Activated CD4-positive, CD25-positive, alpha-beta regulatory T cell (primary cell): ENCODE measurements at places on chromosomes 7 and 10.

- DNase-seq = no peak
Observed at GRCh38 chr7:141550386-141551093, 670 bp upstream of the AGK start.

DNA sequence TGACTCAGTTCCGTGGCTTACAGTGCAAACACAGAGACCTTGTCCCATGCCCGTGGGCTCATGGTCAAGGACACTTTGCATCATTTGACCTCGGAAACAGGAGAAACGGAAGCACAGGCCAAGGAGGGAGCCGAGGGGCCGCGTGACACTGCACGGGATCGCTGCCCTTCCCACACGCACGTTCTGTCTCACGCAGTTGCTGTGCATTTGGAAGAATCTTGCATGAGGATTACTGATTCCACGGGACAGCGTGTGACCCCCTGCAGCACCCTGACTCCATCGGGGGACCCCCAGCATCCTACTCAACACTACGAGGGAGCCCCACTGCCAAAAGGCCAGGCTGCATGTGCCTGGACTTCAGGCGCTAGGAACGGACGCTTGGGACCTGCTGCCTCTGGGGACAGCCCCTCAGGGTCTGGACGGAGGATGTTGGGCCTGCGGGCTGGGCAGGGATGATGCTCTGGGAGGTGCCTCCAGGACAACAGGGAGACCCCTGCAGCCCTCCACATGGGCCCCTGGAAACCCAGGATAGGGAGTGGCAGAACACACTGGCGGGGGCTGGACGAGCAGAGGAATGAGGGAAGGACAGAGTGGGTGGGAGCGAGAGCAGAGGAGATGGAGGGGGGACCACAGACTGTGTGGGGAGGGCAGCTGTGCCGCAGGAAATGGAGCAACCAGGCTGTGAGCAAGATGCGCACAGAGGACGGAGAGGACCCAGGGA lies 222.2 kb downstream of the DNAJB6 start:
- no peak for DNase-seq

- DNase-seq = no peak
Observed at GRCh38 chr7:97770850-97771249, 39.0 kb downstream of the TAC1 start.

DNA sequence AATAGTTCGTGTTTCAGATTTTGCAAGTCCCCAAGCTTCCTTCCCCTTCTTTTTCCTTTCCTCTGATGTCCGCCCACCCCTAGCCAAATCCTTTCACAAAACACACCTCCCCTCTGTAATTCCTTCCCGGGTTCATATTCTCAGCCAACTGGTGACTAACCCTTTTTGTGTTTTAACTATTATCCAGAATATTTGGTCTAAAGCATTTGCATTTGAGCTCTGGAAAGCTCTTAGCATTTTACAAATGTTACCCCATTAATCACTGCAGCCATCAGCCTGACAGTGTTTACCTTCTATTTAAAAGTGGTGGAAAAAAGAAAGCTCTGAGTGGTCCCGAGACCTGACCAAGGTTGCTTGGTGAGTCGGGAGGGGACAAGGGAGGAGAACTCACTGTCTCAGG lies 139.0 kb downstream of the CREB5 start:
- no peak for DNase-seq

- DNase-seq = no peak
Observed at GRCh38 chr7:39674406-39674805, 51.0 kb downstream of the RALA start.

- DNase-seq = no peak
Observed at GRCh38 chr7:142012825-142013511, 17.3 kb downstream of the MGAM start.

DNA sequence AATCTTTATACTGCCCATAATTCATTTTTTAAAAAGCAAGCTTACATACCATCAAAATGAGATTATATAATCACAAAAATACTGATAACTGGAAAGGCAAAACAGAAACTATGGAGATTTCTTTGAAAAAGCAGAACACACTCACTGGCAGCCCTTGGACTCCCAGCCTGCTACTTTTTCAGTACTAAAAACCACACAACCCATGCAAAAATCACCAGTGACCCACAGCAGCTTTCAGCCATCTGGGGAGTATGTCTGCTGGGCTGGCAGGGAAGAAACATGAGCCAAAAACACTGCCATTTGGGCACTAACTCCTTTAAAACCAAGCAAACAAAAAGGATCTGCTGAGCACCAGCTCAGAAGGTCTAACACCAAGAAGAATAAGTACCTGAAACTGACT lies 80.0 kb upstream of the DDC start:
- no peak for DNase-seq

DNA sequence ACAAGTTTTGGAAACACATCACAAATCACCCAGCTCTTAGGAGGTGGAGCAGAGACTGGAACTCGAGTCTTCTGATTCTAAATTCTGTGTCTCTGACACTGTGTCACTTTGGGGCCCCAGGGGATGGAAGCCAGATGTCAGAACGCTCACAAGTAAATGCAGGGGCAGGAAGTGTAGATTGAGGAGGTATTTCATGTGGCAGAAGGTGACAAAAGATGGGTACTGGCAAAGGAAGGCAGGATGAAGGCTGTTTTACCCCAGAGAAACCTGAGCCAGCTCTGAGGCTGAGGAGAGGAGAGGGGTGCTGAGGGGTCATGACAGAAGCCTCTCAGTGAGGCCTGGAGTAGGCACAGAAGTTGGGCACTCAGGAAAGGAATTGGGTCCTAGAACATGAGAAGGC lies 6.0 kb upstream of the PURB start:
- DNase-seq = no peak

- no peak for DNase-seq
Observed at GRCh38 chr7:12961910-12962480, 274.6 kb downstream of the ARL4A start.

GRCh38 chr10:91944880-91945630 lies 21.5 kb downstream of the BTAF1 start:
- no peak for DNase-seq

GRCh38 chr10:114821915-114822443 lies 399 bp downstream of the FHIP2A start:
- peak; percentile 53 for DNase-seq

- DNase-seq = no peak
Observed at GRCh38 chr10:35561715-35562114, 43.4 kb upstream of the GJD4 start.

DNA sequence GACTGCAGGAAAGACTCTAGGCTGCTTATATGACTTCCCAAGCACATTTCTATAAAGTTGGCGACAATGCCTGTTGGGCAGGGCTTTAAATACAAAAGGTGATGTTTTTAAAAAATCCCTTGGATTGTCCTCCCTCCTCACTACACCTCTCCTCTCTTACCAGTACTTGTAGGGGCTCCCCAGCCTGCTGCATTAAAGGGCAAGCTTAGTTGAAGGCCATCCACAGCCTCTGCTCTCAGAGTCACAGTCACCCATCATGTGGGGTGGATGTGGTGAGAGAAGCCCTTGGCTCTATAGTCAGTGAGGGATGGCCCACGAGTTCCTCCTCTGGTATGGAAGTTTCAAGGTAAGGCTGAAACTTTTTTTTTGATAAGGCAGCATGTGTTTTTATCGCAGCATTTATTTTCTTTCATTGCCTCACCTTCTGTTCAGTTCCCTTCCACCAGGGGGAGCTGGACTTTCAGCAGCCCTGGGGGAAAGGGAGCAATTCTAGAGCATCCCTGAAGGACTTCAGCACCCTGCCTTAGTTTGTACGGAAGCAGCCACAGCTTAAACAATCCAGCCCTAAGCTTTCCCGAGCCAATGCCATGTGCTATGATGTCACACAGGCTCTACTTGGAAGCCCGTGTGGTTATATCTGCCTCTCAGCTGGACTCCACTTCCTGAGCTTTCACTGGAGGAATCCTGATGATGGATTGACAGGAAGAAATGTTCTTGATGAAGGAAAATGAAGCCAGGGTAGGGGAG lies 131.9 kb downstream of the CALCR start:
- DNase-seq = no peak

GRCh38 chr7:143043391-143043790 lies 8.8 kb upstream of the OR6V1 start:
- no peak for DNase-seq

- no peak for DNase-seq
Observed at GRCh38 chr7:70094831-70095230, 496.6 kb downstream of the AUTS2 start.

DNA sequence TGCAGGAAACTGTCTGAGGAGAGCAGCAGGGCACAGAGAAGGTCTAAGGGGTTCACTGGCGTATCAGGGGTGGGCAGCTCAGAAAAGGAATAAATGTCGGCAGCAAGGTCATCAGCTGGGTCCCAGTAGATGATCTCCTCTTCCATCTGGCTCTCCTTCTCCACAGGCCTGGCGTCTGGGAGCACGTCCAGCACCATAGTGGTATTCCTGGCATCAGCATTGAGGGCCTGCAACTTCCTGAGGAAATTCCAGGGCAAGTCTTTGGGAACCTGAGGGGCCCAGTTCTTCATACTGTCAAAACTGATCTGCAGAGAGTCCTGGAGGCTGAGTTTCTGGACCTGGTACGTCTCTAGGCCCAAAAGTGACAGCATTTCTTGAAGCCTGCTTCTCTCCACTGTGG lies 9.6 kb upstream of the MRPS24 start:
- no peak for DNase-seq

GRCh38 chr7:121562259-121562658 lies 166.2 kb upstream of the FAM3C start:
- DNase-seq = no peak

GRCh38 chr10:131092876-131093275 lies 218.6 kb downstream of the TCERG1L start:
- DNase-seq = no peak

GRCh38 chr10:131810036-131810804 lies 90.6 kb upstream of the PPP2R2D start:
- no peak for DNase-seq

- no peak for DNase-seq
Observed at GRCh38 chr7:44307301-44307900, 18.0 kb downstream of the CAMK2B start.

- no peak for DNase-seq
Observed at GRCh38 chr7:22969010-22969431, 44.9 kb downstream of the HYCC1 start.

DNA sequence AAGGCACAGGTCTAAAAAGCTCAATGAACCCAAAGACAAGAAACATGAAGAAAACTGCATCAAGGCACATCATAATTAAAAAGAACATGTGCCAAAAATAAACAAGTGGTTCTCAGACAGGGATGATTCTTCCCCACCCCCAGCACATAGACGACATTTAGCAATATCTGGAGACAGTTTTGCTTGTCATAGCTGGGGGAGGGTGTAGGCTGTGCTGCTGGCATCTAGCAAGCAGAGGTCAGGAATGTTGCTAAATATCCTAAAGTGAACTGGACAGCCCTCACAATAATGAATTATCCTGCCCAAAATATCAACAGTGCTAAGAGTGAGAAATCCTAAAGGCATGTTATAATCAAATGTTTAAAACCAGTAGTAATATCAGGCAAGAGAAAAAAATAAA lies 122.6 kb downstream of the MICU1 start:
- DNase-seq = no peak

GRCh38 chr7:39383136-39383535 lies 183.1 kb upstream of the YAE1 start:
- no peak for DNase-seq

- no peak for DNase-seq
Observed at GRCh38 chr10:124174673-124175645, 81.6 kb upstream of the CHST15 start.

DNA sequence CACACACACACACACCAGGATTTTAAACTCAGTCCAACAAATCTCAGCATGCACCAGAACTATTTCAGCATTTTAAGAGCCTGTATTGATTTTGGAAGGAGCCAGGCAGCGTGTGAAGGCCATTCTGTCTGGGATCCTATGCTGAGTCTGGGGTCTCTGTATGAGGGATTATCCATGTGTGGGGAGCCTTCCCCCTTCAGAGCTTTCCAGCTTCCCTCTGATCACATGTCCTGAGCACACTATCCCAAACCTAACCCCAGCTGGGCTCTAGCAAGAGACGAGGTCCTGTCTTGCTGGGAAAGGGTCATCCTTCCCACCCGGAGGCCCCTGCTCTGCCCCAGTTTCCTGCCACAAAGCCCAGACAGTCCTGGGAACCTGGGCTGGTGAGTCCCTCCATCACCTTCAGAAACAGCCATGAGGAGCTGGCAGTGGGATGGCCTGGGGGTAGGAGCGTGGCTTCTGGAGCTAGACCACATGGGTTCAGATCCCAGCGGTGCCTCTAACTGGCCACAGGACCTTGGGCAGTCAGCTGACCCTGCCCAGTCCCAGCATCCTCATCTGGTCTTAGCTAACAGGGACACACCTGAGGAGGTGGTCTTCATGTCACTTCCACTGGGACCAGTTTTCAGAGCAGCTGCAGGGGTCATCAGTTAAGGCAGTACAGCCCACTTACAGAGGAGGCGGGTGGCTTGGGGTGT lies 79.6 kb upstream of the RET start:
- DNase-seq = no peak

DNA sequence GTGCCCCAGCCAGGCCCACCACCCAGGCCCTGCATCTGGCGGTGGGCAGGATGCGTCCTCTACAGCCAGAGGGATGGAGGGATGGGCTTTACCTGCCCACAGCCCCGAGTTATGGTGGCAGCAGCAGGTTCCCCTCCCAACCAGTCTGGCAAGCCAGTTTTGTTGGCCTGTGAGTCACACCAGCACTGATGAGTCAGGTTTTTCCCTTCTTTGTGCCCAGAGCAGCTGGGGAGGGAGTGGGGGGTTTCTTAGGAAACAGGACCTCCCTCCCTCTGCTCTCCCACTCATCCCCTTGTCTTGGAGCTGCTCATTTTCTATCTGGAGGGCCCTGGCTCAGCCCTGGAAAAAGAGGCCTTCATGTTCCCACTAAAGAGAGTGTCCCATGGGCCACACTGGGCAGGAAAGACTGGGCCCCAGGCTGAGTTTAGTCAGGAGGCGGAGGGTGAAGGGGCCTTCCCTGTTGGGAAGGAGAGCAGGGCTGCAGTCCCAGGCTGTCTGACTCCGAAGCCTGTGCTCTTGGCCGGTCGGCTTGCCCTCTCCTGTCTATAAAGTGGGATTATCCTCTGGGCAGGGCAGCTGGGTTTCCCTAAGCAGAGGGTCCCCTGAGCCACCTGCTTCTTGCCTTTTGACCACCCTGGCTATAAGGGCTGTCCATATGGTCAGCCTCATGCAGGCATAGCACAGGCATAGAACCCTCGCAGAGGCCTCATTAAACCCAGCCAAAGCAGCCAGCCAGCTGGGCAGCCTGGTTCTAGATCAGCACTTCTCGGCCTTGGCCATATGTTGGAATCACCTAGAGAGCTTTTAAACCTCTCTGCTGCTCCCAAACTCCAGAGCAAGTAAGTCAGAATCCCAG lies 30.2 kb upstream of the ANKRD2 start:
- no peak for DNase-seq

- no peak for DNase-seq
Observed at GRCh38 chr7:117682681-117683385, 190.4 kb downstream of the CTTNBP2 start.

DNA sequence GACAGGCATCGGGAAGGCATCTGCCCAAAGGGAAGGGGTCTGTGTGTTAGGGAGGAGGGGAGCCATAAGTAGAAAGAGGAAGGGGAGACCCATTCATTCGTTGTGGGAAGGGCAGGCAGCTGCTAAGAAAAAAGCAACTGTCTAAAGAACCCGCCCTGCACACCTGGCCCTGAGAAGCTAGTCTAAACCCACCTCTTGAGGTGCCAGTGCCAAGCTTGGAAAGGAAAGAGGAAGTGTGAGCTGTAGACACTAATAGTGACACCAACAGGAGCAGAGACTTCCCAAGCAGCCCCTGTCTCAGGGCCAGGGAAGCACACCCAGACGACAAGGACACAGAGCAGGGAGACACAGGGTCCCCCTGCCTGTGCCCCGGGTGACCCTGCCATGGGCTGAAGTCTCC lies 40.8 kb upstream of the PRSS58 start:
- no peak for DNase-seq
